Thoracic aorta (tissue), 2 donors: ENCODE measurements at places on chromosomes 12 and 14. TPM values are rescaled to one million over a fixed set of nuclear protein-coding genes. Genes with fewer than 3 reads are reported as not detected.

The EFS gene
- 23.3 TPM for total RNA-seq

The BEGAIN gene
- 0.27 TPM for total RNA-seq

The NFE2 gene
- 1.8 TPM for total RNA-seq

The RTL1 gene
- not detected for total RNA-seq

The KRT83 gene
- total RNA-seq, result not detected

The EDDM3A gene
- total RNA-seq, result not detected

The SAMD4A gene
- total RNA-seq, result 172 TPM

The ESRRB gene
- not detected for total RNA-seq

The FOXG1 gene
- total RNA-seq, result 0.28 TPM

The SCNN1A gene
- total RNA-seq, result 33.5 TPM

The LTB4R gene
- total RNA-seq, result 8.9 TPM

The PRPH gene
- total RNA-seq, result 2.5 TPM

The HNF1A gene
- total RNA-seq, result not detected

The KRT5 gene
- not detected for total RNA-seq

The ANKRD33 gene
- total RNA-seq, result not detected

The GRIN2B gene
- not detected for total RNA-seq

The LIN7A gene
- total RNA-seq, result 5.8 TPM

The PITPNM2 gene
- 7.9 TPM for total RNA-seq

The IL31 gene
- total RNA-seq, result not detected

The TMEM253 gene
- not detected for total RNA-seq

The ABHD12B gene
- total RNA-seq, result not detected

The RFX4 gene
- not detected for total RNA-seq

The CD163L1 gene
- total RNA-seq, result 1.6 TPM

The RCOR1 gene
- total RNA-seq, result 6.5 TPM

The TTC6 gene
- total RNA-seq, result not detected

The IL22 gene
- total RNA-seq, result not detected

The OASL gene
- 3.1 TPM for total RNA-seq

The AKAP5 gene
- total RNA-seq, result 4.3 TPM

The TMEM63C gene
- total RNA-seq, result under 0.01 TPM

The CYP27B1 gene
- total RNA-seq, result 0.81 TPM

The ELK3 gene
- total RNA-seq, result 19.9 TPM

The KRT6B gene
- not detected for total RNA-seq

The ACTR6 gene
- total RNA-seq, result 17.6 TPM

The PTPRR gene
- total RNA-seq, result 0.35 TPM

The SLC6A12 gene
- 1.8 TPM for total RNA-seq

The TMEM229B gene
- total RNA-seq, result 2.1 TPM

The TAS2R13 gene
- 3.1 TPM for total RNA-seq

The ESYT1 gene
- total RNA-seq, result 128 TPM

The ATF7IP gene
- total RNA-seq, result 41.7 TPM

The CEBPE gene
- not detected for total RNA-seq

The CLEC7A gene
- 24.3 TPM for total RNA-seq

The LRRC43 gene
- not detected for total RNA-seq

The SAMD15 gene
- total RNA-seq, result 0.14 TPM

The ATP2A2 gene
- total RNA-seq, result 226 TPM

The CNTN1 gene
- total RNA-seq, result 42.8 TPM

The ASCL1 gene
- total RNA-seq, result not detected

The SPRYD3 gene
- 68.0 TPM for total RNA-seq

The KRT79 gene
- total RNA-seq, result not detected

The FOXA1 gene
- not detected for total RNA-seq

The TDRD9 gene
- total RNA-seq, result 12.0 TPM

The LRRC10 gene
- total RNA-seq, result not detected

The SDR9C7 gene
- total RNA-seq, result 0.27 TPM

The PMEL gene
- not detected for total RNA-seq

The FGF6 gene
- total RNA-seq, result not detected
